ENCODE measurements at places on chromosomes 1 and 21. TPM values are rescaled to one million over a fixed set of nuclear protein-coding genes. Genes with fewer than 3 reads are reported as not detected.
A peak's percentile ranks its signal among the peaks of the same experiment; 100 is the strongest.

DNA sequence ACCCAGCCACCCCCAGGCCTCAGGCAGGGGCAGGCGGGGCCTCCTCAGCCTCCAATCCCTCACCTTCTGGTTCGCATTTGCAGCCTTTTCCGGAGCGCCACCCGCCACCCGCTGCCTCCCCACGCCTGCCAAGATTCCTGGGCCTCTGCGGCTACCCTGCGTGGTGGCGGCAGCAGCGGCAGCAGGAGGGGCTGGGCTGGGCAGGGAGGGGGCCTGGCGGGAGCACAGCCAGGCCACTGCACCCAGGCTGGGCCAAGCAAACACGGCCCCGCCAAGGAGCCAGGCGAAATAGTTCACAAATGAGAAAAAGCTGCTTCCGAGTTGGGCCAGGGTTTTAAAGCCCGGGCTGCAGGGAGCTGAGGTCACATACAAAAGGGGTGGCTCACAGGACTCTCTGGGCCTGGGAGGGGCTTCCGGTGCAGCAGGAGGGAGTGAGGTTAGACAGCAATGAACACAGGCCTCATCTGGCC is 9.8 kb downstream of the COL8A2 start:
- DNase-seq: no peak

DNA sequence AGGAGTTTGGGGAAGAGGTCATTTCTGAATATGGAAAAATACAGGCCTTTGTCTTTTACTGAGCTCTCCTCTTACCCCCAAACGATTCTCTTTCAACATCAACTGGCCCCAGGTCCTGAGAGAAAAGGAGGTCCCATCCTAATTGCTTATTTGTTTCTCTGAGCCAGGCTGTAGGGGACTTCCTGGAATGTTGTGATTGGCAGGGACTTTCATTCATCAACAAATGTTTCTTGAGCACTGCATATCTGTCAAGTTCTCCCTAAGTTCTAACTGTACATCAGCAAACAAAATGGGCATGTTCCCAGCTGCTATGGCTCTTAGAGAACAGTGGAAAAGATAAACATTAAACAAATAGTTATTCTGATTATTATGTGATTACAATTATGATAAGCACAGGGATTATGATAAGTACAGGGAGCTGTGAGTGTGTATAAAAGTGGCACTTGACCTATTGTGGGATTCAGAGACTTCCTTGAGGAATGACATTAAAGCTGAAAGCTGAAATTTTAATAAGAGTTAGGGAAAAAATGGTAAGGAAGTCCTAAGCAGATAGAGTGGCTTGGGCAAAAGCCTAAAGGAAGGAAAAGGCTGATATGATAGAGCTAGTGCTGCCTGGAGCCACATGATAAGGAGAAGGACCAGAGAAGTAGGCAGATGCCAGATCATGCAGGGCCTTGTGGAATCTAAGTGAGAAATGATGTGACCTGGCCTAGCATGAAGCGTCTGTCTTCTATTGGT is 11.6 kb downstream of the GPX7 start:
- no peak for DNase-seq

DNA sequence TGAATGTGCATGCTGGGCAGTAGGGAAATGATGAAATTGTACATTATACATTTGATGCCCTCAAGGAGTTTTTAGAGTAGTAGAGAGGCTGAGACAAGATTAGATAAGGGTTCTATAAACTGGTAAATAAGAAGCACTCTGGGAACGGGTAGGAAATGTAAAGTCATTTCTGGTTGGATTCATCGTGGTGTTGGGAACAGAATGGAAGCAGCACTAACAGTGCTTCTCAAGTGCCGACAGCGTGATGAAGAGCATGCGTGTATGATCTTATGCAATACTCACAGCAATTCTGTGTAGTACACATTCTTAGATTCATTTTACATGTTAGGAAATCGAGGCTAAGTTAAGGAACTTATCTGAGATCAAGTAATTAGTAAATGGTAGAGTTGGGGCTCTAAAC is 45.9 kb downstream of the GPR88 start:
- no peak for DNase-seq

DNA sequence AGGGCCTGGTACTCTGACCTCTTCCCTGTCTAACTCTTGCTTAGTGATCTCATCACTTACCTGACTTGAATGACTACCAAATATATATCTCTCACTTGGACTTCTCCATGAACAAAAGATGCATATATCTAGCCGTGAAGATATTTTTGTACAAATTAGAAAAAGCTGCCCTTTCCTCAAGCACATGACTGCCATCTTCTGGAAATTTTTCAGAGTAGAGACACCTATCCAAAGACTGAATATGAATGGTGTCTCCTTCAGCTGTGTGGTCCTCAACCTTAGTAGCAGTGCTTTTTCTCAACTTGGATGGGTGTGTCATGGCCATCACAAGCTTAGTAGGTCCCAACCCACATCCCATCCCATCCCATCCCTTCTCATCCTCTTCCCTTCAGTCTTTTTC is 142.3 kb downstream of the DNM3 start:
- DNase-seq: no peak

DNA sequence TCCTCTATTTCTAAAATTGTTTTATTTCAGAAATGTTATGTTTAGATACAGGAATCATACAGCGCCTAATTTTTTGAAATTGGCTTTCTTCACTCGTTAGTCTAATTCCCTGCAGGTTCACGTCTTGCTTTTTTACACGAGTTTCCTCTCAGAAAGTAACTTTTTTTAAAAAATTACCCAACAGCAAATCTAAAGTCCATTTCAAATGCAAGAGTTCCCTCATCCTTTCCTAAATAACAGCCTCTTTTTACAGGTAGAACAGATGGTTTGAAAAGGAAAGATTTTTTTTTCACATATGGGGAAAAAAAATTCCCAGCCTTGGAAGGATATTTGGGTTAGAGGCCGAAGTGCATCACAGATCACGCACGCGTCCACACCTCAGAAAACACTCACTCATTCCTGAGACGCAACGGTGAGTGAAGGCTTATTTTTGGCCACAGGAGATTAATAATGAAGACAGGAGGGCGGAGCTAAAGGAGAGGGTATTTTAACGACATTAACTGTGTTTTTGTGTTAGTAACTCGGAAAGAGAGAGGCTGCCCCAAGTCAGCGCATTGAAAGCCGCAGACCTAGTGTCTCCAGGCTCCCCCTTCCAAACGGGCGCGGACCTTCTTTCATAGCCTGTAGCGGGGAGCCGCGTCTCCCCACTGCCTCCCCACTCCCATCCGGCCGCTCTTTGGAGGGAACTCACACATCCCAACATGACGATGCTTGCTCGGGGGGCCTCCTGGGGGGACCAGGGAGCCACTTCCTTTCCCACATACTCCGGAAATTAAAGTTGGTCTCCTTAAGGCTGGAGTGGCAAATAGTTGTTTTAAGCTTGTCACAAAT is 969 bp upstream of the RIPK4 start:
- DNase-seq: no peak

DNA sequence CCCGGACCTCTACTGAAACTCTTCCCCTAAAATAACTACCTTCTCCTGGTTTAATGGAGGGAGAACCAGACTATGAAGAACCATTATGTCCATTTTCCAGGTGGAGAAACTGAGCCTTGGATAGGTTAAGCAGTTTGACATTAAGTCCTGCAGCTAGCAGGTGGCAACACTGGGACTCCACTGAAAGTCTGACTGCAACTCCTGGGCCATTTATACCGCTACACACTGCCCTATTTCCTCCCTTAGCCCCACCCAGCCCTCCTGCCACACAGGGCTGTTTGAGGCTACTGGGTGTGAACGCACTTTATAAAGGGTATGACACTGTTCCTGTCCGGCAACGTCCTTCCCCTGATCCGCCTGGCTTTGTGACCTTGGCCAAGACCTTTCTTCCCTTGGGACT is 511 bp upstream of the INPP5B start:
- DNase-seq: no peak

FAM43B gene
- polyA plus RNA-seq: not detected

SPRR2G gene
- not detected for polyA plus RNA-seq

DNA sequence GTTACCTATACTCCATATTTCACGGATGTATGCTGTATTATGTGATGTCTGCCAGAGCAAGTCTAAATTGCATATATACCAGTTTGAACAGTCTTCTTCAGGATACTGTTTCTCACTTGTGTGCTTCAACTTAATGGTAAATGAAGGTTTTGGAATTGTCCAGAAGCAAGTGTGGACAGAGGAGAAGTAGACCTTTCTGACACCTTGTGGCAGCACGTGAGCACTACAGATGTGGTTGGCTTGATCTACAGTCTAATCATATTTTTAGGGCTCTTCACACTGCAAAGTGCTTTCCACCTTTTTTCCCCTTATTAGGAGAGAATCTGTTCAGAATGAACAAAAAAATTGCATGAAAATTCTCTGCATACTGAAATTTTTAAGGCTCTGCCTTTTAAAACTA is 10.9 kb downstream of the MORC3 start:
- peak; percentile 48 for DNase-seq

DNA sequence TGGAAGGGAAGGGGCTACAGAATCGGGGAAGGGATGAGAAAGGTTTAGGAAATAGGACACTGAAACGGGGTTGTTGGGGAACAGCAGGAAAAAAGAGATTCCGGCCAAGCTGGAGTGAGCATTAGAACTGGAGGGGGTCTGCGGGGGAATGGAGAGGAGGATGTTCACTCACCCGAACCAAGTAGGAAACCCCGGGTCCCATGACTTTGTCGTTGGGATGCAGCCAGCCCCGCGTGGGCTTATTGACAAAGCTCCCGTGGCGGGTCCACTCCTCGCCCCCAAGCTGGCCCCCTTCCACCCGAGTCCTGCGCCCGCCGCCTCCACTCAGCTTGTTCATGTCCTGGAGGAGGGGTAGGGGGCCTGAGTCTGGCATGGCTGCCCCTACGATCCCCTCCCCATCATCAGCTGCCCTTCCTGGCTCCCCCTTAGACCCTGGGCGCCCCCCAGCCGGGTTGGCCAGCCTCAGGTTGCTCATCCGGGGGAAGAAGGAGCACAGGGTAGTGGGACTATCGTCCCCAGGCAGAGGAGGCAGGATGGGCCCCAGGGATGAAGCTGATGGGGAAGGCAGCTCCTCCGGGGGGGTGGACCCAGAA is 591 bp downstream of the SHC1 start:
- DNase-seq: no peak

DNA sequence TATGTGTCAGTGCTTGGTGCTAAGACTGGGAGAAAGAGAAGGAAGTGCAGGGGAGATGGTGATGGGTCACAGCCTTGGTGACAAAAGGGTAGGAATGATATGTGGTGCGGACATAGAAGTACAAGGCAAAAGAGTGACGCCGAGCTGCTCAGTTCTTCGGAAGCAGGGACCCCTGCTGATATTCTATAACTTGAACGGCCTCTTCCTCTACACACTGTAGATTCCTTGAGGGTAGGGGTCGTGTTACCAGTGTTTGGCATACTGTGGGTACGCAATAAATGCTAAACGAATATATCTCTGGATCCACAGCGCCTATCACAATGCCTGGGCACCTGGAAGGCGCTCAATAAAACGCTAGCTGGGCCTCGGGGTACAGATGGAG is 488 bp downstream of the DBT start:
- no peak for DNase-seq

PEAR1 gene
- polyA plus RNA-seq: not detected

DNA sequence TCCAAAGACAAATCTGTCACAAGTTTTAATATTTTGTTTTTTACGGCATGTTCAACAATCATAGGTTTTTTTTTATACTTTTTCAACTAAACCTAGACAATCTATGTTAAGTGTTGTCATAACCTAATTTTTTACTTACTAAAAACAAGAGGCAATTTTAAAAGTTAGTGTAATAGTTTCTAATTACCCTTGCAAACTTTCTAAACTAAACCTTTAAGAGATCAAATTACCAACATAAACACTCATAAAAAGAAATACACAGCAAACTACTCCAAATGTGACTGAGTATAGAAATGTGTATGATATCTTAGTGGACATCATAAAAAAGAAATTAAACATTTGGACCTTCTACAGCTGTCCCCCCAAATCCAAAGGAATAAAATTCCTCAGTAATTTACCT is 10.0 kb downstream of the ZNF281 start:
- DNase-seq: no peak

DNA sequence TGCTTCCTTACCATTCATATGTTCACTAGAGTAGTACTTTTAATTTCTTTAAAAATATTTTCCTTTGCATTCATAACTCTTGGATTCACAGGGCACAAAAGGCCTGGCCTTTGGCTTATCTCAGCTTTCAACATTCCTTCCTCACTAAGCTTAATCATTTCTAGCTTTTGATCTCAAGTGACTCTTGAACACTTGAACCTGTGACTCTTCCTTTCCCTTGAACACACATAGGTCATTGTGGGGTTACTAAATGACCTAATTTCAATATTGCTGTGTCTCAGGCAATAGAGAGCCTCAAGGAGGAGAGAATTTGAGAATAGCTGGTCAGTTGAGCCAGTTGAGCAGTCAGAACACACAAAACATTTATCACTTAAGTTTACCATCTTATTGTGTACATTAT is 49.9 kb downstream of the COL11A1 start:
- no peak for DNase-seq

DNA sequence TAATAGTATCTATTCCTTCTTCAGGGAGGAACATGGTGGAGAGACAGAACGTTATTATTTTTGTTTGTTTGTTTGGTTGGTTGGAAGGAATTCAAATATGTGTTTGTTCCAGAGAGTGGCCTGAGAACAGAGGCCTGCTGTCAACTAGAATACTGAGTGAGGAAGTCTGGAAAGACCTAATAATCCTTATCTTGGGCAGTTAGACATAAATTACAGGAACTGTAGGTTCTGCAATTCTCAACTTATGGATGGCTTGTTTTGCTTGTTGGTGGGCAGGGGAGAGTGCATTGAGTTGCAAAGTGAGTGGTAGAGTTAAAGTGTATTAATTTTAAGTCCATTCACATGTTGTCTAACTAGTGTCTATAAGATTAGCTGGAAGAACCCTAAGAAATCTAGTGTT is 197.6 kb downstream of the BACH1 start:
- no peak for DNase-seq

- no peak for DNase-seq
Observed at GRCh38 chr1:19633106-19633505, 11.0 kb upstream of the NBL1 start.

- no peak for DNase-seq
Observed at GRCh38 chr1:52239708-52240001, 97.8 kb downstream of the ZFYVE9 start.

- no peak for DNase-seq
Observed at GRCh38 chr1:197955486-197956394, 38.6 kb downstream of the LHX9 start.

SPRR2D gene
- polyA plus RNA-seq: not detected
